ENCODE measurements at places on chromosomes 11 and 22.

DNA sequence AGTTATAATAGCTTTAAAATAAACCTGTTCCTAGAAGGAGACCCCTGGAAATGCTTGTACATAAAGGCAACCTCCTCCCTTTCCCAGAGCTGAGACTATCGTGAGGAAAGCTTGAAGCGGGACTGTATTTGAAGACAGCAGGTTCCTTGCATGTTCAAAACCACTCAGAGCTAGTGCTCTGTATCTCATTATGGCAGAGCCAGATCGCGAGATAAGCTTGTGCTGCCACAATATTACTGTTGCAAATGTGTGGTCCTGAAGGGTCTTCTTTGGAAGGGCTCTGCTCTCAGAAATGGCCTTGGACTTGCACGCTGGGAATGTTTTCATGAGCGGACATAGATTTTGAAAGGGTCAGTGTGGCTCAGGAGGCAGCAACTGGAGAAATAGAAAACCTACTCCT, 168.2 kb downstream of the KIRREL3 start:
- DNase-seq = no peak

DNA sequence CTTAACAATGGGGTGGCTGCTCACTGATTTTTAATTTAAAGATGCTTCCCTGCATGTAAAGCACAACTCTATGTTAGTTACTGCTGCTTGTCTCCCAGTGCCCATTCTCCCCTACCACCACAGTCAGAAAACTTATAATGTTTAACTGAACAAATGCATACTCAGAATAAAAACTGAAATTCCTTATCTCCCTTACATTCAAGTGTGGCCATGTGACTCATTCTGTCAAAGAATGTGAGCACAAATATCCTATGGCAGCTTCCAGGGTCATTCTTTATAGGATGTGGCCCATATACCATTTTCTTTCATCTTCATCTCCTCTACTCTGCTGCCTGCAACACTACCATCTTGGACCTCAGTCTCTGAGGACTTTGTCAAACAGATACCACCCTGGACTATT, 374.8 kb downstream of the DYNC2H1 start:
- no peak for DNase-seq

GRCh38 chr11:1371836-1372465, 17.8 kb upstream of the BRSK2 start:
- DNase-seq = no peak

DNA sequence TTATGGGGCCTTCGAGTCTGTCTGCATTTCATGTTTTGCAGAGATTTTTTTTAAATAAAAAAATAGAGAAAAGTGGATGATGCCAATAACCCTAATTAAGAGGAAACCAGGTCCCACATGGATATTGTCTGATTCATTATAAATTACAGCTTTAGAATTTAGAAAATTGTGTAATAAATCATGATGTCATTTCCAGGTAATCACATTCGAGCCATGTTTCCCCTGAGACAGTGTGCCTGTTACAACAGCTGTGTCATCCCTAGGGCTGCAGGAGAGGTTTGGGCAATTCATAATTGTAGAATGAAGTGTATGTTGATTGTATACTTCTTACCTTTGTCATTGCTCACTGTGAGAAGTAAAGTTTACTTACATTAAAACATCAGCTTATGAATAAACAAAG, 38.3 kb downstream of the NCAM1 start:
- DNase-seq = no peak

GRCh38 chr22:46362934-46363515, 27.5 kb downstream of the TRMU start:
- DNase-seq = no peak
